ENCODE measurements at places on chromosomes 5 and 9.

GRCh38 chr5:134257176-134257575 lies 31.3 kb upstream of the PPP2CA start:
- DNase-seq: no peak

GRCh38 chr9:118883411-118883810 lies 485.8 kb downstream of the BRINP1 start:
- DNase-seq: no peak

DNA sequence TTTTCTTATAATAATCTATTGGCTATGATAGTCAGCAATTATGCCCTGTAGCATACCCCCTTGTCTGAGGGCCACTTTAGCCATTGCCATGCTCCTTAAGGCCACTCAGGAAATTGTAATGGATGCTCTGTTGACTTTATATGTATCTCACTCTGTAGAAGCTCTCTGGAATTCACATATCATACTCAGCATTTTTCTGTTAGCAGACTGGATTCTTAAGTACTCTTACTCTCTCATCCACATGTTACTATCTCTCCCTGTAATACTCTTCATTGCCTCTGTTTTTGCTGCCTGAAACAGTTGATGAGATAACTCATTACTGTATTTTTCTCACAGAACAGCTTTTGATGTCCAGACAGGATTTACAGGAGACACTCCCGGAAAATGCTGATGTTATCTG lies 24.2 kb downstream of the TMEM232 start:
- DNase-seq: no peak

DNA sequence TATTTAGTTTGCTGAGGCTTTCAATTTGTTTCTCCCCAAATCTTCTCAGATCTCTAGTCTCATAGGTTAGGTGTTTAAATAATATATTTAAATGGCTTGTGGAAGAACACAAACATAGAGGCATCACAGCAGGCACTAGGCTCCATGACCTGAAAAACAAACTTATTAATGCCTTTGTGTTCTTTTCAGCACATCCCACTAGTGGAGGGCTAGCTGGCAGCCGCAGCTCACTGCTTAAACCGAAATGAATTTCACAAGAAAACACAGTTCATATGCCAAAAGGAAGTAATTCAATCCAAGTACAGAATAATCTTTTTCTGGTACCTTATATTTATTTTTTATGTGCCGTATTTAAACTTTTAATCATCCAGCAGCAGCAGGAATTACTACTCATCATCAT lies 382.5 kb downstream of the PLK2 start:
- no peak for DNase-seq

DNA sequence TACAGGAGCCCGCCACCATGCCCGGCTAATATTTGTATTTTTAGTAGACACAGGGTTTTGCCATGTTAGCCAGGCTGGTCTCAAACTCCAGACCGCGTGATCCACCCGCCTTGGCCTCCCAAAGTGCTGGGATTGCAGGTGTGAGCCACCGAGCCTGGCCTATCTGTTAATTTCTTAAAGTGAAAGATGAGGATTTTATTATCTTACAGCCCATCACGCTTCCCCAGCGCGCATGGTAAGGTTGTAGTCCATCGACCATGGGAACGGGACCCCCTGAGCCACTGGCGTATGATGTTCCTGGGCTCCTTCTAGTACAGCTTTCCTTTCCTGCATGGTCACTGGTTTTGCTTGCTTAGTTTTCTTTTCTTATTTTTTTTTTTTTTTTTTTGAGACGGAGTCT lies 8.7 kb downstream of the CDHR2 start:
- no peak for DNase-seq
